Liver (tissue), 10 donors: ENCODE measurements at places on chromosomes 7 and 10.

- no peak for DNase-seq
Observed at GRCh38 chr7:69199661-69200060, 398.6 kb upstream of the AUTS2 start.

DNA sequence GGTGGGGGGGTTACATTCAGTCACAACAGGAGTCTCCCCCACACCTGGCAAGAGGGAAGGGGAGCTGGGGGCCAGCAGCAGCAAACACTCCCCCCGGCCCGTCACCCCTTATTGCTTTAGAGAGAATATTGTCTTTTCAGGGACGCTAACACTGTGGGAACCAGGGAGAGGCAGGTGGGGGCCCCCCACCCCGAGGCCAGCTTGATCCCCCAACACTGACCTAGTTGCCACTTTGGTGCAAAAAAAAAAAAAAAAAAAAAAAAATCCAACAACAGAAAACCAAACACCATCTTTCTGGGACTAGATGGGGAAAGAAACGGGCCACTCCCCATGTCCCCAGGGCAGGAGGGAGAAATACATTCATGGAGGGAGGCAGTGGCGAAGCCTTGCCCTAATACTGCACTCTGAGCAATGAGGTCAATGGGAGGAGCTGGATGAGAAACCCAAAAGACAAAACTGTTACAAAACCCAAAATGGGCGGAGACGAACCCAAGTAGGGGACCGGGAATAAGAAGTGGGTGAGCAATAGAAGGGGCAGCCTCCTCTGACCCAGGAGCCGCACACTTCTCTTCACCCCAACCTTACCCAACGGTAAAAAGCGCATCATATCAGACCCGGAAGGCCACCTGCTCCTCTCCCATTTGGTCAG lies 6.5 kb downstream of the GNB2 start:
- DNase-seq = no peak

- DNase-seq = no peak
Observed at GRCh38 chr10:61280303-61280702, 172.9 kb downstream of the TMEM26 start.

- no peak for DNase-seq
Observed at GRCh38 chr7:151426904-151427704, 12.8 kb downstream of the CRYGN start.

GRCh38 chr10:129023082-129023481 lies 444.0 kb upstream of the MGMT start:
- no peak for DNase-seq

- DNase-seq = no peak
Observed at GRCh38 chr10:29470355-29470705, 164.4 kb downstream of the SVIL start.

GRCh38 chr10:29081951-29082685 lies 206.8 kb upstream of the LYZL1 start:
- DNase-seq = no peak

- no peak for DNase-seq
Observed at GRCh38 chr10:9900751-9901150, 1116.9 kb upstream of the CELF2 start.

- no peak for DNase-seq
Observed at GRCh38 chr10:93211991-93212390, 138.3 kb downstream of the CYP26A1 start.

DNA sequence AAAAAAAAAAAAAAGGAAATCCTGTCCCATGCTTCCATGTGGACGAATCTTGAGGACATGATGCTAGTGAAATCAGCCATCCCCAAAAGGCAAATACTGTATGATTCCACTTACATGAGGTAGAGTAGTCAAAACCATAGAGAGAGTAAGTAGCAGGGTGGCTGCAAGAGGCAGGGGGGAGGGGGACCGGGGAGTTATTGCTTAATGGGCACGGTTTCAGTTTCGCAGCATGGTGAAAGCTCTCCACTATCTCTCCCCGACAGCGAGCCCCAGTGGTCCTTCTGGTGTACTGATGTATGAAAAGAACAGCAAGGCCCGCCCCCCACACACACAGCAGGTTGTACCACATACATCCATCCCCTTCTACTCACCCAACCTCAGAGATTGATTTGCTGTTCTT lies 32.8 kb downstream of the NOD1 start:
- peak; percentile 63 for DNase-seq

DNA sequence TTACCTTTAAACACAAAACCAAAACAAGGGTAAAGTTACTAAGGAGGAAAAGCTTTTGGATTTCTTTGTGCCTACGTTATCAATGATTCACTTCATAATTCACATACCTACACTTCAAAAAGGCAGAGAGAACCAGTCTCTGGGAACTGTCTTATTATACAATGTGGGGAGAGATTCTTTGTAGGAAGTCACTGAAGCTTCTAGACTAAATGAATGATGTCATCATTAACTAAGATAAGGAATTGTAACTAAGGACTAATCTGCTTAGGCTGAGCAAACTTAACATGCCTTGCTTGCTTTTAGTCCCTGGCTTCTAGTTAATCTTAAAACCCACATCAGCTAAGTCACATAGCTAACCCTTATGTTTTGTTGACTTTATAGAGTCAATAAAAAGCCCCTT lies 771.2 kb downstream of the NXPH1 start:
- no peak for DNase-seq

DNA sequence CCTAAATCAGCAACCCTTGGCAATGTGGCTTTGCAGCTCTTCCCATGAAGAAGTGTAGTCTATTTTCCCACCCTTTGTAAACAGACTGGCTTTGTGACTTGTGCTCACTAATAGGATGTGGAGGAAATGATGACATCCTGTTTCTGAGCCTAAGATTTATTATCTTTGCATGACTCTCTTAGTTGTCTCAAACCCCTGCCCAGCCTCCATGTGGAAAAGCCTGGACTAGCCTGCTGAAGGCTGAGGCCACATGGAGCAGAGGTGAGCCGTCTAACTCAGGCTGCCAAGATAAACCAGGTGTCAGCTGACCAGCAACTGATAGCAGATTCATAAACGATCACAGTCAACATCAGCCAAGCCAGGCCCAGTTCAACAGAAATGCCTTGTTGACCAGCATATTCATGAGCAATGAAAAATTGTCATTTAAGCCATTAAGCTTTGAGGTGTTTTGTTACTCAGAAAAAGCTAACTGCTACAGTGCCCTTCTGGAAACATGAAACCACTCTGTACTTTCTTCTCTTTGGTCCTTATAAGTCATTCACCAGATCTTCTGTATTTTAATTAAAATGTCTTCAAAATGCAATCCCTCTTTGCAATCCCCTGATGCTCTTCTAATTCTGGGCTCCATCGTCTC lies 586.3 kb upstream of the ANKRD30A start:
- DNase-seq = no peak

DNA sequence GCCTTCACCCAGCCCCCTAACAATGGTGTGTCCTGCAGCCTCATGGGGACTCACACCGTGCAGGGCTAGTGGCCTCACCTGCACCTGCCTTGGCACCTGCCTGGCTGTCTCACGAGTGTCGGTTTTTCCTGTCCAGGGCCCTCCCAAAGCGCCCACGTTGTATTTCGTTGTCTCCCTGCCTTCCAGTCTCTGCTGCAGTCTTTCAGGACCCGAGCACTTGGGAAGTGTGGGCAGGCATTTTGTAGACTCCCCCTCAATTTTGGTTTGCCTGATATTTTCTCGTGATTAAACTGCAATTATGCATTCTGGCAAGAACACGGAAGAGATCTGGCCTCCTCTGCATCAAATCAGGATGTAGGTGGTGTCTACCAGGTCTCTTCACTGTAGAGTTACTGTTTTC lies 17.9 kb downstream of the BNIP3 start:
- no peak for DNase-seq

GRCh38 chr10:42975005-42975493 lies 101.8 kb upstream of the RET start:
- no peak for DNase-seq

- peak; percentile 93 for DNase-seq
Observed at GRCh38 chr7:100641463-100641859, at the start of gene TFR2. Gene TFR2 (minus strand): TSS chr7:100641552. CDS start chr7:100641509, 43 bp downstream.

DNA sequence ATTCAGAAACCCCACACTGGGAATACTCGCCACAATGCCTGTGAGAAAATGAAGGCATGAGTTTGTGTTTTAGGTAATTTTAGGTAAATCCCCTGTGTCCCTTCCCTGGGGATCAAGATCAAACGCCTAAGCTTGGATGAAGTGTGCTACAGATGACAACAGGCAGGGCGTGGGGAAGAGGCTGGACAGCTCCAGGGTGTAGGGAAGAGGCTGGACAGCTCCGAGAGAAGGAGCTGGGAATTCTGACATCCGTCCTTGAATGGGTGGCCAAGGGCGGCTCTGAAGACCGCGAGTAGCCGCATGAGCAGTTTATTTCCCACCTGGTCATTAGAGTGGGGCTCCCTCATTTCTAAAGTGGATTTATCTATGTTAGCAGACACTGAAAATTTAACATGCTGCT lies 109.7 kb downstream of the RAMP3 start:
- DNase-seq = no peak

DNA sequence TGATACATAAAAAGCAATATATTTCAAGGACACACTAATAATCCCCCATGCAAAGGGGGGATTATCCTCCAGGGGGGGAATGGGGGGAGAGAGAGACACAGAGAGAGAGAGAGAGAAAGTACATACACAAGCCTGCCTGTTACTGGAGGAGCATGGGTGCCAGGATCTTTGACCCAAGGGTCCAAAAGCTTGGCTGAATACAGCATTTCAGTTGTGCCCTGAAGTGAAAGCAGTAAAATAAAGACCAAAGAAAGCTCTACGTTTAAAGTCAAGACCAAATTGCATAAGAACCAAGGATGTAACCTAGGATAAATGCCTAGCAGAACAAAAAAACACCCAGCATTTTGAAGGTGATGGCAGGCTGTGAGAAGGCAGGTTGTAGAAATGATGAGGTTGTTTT lies 27.8 kb upstream of the ITGB8 start:
- no peak for DNase-seq

- no peak for DNase-seq
Observed at GRCh38 chr7:143027032-143027431, at the start of gene OR9A2. Gene OR9A2 (minus strand): TSS chr7:143027132. CDS start chr7:143027132, 0 bp downstream.

DNA sequence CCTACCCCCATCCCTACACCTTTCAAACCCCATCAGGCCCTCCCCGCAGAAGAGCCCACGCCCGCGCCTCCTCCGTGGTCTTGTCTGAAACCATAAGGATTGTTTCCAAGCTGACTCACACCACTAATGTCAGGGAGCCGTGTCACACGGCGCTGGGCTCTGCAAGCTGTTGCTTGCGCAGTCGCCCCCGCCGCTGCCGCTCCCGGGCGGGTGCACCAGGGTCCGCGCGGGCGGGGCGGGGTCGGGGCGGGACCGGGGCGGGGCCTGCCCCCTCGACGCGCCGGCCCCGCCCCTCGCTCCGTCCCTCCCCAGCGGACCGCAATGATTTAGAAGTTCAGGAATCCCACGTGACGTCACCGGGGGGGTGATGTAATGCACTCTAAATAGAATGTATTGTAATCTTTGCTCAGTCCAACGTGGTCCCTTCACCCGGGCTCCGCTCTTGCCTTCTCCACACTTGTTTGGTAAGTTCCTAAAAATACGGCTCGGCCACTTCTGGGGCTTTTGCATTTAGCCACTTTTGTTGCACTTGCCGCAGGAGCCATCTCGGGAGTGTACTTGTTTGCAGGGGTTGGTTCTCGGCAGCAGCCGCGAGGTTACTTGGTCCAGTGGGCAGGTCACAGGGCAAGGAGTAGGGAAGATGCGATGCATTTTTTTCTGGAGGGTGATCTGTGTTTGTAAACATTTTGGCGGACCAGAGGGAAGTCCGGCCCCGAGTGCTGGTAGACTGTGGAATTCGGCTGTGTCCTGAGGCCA lies 3.2 kb upstream of the CREB5 start:
- peak; percentile 52 for DNase-seq

DNA sequence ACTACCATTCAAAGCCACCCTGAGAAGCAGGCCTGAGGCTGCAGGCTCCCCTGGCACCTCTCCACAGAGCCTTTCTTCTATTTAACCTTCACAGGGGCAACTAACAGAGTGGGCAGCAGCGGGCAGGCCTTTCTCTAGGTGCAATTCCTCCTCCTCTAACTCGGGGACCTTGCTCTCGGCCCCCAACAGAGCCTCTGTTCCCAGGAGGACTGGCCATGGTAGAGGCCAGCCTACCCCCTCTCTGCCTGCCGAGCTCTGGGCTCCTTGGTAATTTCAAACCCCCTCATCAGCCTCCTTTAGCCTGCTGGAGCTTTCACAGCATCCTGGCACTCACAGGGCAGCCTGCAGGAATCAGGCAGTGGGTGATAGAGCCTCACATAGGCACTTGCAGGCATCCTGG lies 920.8 kb upstream of the ZNF722 start:
- no peak for DNase-seq

DNA sequence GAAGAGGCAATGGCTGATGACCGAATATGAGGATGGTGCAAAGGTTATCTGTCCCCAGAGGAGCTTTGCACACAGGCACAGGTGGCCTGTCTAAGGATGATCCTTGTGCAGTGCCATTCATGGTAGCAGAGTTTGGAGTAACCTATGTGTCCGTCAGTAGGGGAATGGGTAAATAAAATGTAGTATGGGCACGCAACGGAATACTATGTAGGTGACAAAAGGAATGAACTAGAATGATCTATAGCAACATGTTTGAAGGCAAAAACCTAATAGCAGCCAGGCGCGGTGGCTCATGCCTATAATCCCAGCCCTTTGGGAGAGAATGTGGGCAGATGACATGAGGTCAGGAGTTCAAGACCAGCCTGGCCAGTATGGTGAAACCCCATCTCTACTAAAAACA lies 41.6 kb upstream of the ECHDC3 start:
- DNase-seq = no peak

DNA sequence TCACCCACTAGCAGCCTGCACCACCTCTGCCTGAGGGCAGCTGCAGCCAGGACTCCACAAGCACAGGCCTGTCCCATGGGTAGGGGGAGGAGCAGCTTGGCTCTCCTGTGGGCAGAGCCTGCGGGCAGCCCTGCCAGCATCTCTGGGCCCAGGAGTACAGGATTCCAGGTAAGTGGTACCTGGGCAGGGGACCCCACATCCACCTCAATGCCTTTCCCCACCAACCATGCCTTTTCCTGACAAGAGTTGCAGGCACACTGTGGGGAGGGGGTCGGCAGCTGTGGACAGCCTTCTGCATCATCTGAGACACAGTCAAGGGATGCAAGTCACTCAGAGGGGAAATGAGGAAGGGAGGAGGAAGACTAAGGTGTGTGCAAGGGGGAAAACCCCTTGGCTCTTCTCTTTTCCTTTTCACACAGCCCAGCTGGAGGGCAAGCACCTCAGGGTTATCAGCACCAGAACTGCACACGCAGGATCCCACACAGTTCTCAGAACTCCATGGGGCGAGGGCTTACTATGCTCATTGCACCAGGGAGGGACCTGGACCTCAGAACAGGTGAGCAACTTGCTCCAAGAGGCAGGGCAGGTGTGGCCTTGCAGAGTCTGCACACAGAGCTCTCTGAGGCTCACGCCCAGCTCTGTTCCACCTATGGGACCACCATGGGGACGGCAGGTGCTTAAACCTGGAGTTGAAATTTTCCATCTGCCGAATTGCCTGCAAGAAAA lies 16.5 kb upstream of the ANTXRL start:
- no peak for DNase-seq

DNA sequence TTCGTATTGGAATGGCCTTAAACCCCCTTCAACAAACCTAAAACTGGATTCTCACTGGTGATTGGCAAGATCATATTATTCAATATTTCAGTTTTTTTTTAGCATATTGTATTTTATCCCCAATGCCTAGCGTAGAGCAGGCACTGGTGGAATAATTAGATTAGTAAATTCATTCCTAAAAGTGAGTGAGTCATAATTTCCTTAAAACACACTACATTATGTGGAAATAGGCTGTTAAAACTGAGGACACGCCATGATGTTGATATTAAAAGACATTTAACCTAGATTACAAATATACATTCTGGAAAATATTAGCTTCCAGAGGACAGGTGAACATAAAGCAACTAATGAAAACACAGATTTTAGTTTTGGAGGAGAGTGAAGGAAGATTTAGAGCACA lies 463.9 kb downstream of the PARD3 start:
- DNase-seq = no peak

GRCh38 chr7:77923419-77923818 lies 124.8 kb downstream of the PHTF2 start:
- DNase-seq = no peak
